Cardiac fibroblast (primary cell): ENCODE measurements at places on chromosomes 16 and 17.

DNA sequence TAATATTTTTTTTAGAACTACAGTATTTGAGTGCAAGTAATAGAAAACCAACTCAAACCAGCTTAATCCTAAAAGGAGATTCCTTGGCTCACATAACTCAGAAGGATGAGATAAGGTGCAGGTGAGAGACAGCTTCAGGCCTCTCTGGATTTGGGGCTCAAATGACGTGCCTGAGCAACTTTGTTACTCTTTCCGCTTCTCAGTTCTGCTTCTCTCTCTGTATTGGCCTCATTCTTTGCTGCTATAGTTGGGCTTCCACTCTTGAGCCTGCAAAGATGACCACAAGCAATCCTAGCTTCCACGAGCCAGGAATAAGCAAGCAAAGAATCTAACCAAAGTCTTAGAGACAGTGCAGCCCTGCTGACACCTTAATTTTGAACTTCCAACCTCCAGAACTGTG is 45.0 kb upstream of the NLK start:
- no peak for DNase-seq

GRCh38 chr16:35207059-35207999 is 1747.9 kb downstream of the TP53TG3F start:
- DNase-seq = no peak

DNA sequence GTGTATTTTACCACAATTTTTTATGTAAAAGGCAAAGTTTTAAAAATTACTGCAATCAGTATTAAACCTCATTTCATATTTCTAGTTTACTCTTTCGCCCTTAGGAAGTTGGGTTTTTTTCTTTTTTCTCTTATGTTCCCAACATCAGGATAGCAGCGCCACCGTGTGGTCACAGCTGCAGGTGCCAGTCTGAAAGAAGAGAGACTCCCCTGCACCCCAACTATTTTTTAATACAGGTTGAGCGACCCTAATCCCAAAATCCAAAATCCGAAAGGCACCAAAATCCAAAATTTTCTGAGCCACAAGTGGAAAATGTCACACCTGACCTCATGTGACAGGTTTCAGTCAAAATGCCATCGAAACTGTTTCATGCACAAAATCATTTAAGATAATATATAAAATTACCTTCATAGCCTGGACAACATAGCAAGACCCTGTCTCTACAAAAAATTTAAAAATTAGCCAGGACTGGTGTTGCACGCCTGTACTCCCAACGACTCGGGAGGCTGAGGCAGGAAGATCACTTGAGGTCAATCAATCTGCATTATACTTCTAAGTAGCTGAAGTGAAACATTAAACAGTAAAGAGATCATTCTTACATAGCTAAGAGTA is 21.8 kb upstream of the ASGR2 start:
- peak; percentile 79 for DNase-seq

DNA sequence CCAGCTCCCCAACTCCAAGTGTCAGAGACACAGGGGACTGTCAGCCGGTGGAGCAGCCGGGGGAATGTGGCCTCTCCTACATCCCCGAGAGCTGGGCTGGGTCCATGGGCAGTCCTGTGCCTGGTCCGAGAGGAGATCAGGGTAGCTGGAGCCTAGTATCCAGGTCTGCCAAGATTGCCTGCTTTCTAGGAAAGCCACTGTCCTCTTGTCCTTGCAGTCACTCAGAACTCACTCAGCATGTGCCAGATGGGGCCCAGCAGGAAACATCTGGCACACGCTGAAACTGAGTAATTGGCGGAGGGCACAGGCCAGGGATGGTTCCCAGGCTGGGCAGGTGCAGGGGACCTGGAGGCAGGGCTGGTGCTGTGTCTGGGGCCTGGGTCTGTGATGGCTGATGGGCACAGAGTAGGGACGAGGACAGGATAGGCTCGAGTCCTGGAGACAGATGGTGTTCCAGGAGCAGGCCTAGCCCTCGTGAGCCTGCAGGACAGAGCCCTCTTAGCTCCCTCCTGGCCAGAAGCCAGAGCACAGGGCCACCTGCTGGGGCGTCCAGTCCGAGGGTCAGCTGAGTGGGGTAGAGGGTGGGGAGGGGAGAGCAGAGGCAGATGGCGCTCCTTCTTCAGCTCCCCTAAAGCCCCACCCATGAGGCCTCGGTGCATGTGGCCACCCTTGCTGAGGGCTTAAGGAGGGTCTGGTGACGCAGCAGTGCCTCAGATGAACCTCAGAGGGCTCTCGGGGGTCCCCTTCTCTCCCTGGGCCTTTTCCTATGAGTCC is 31.1 kb downstream of the ADCY7 start:
- no peak for DNase-seq

GRCh38 chr17:28675980-28676379 is 14.0 kb downstream of the SUPT6H start:
- DNase-seq = no peak

- DNase-seq = no peak
Measured at GRCh38 chr16:68487203-68487514, 38.9 kb upstream of the SMPD3 start.

DNA sequence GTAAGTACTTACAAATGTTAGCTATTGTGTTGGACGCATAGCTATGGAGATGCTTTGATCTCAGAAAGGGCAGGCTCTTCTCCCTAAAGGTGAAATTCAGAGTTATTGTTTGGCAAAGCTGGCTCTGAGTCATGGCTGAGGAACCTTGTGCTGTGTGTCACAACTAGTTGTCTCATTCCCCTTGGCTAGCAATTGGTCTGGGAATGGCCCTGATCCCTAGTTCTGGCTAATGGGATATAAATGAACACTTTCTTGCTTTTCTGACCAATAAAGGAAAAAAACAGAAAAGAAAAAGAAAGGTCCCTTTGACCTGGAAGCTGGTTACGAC is 210.6 kb downstream of the MAP2K4 start:
- DNase-seq = no peak

GRCh38 chr17:12918142-12918541 is 99.7 kb downstream of the ELAC2 start:
- DNase-seq = peak; percentile 33

- DNase-seq = no peak
Measured at GRCh38 chr16:74699666-74700065, 996 bp downstream of the MLKL start.

- no peak for DNase-seq
Measured at GRCh38 chr17:64126918-64127317, 3.0 kb downstream of the ERN1 start.

GRCh38 chr17:65472666-65473309 is 88.7 kb downstream of the AXIN2 start:
- DNase-seq = peak; percentile 92

DNA sequence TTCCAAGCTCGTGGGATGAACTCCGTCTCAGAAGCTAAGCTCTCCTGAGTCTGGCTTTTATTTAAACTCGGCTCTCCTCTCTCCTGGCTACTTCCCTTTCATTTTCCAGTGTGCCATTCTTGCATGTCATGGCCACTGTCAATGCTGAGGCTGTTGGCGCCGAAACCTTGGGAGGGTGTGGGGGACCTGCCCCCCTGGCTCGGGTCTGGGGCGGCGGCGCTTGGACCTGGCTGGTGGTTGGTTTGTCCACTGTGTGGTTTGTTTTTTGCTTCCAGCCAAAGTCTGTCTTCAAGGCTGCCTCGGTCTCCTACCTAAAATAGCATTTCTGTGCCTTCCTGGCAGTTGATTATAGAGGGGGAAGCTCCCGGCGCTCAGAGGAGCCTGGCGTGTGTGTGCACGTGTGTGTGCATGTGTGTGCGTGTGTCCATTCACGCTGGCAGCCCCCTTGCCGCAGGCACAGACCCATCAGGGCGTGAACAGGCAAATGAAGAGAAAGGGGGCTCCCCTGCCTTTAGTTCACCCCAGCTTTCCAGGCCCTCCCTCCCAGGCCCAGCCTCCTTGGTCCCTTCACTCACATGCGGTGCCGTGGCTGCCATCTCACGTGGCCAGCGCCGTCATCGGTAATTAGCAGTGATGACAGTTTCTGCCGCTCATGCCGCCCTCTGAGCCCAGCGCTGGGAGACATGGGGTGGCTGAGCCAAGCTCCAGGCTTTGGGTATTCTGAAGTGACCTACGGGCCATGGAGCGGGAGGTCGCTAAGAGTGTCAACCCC is 179.9 kb downstream of the SEC14L1 start:
- DNase-seq = peak; percentile 64

DNA sequence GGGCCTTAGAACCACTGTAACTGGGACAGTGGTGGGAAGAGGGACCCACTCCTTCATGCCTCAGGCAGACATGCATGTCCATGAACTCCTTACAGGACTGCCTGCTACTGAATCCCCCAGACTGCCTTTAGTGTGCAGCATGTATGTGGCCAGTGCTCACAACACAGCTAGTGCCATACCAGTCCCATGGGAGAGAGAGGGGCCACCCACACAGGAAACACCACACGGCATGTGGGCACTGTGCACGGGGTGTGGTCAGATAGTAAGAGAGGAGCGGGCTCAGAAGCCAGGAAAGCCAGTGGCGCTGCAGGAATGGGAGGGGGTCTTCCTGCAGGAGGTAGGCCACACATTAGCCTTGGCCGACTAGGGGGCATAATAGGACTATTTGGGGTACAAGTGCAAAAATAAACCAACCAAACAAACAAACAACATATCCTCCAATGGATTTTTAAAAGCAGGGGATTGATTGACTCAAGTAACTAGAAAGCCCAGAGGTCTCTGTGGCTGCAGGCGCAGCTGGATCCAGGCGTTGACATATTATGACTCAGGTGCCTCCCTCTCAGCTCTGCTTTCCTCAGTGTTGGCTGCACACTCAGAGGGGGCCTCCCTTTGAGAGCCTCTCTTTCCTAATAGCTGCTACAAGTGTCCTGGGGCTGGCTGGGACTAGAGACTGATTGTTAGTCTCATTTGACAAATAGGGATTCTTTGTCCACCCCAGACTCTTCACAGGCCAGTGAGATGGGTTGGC is 104.4 kb downstream of the AMFR start:
- DNase-seq = no peak

DNA sequence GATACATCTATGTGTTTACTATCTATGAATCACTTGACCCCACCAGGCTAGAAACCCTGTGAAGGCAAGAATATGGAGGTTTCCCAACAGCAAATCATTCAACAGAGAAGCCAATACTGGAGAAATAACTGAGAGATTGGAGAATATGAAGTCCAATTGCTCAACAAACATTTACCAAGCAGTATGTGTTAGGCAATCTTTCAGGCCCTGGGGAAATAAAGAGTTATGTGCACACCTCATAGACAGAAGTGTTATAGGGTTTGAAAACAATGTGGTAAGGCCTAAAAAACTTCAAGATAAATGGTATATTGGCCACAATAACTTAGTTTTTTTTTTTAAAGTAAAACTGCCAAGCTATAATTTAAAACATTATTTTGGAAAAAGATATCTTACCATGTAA is 1245.8 kb downstream of the CDH11 start:
- peak; percentile 9 for DNase-seq

GRCh38 chr16:4984174-4984990 is 26.3 kb downstream of the SEC14L5 start:
- DNase-seq = peak; percentile 24

DNA sequence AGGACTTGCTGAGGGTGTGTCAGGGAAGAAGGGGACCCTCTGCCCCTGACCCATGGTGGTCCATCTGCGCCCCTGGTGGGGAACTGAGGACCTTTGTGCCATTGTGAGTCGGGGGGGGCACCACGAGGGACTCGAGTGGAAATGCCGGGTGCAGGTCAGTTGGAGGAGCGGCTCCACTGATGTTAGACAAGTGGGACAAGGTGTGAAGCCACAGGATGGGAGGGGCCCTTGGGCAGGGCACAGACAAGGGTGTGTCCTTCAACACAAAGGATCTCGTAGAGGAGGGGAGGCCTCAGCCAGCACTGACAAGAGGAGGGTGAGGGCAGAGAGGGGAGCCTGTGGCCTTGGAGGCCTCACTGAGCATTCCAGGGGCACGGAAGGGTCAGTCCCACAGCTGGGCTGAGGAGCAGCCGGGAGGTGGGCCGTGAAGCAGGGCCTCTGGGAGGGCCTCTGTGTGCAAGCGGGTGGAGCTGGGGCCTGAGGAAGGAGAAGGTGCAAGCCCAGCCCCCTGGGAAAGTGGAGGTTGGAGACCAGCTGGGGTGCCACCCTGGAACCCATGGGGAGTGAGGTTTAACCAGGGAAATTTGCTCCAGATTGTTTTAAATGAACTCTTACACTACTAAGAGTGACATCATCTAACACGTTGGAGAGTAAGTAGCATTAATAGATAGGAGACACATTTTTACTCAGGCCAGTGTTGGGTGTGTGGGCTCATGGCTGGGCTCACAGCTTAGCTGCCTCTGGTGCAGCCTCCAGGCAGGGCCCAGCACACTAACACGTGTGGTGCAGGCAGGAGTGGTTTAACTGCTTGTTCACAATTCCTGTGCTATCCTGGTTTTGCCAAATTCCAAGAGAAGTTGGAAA is 27.9 kb downstream of the NARF start:
- DNase-seq = no peak

DNA sequence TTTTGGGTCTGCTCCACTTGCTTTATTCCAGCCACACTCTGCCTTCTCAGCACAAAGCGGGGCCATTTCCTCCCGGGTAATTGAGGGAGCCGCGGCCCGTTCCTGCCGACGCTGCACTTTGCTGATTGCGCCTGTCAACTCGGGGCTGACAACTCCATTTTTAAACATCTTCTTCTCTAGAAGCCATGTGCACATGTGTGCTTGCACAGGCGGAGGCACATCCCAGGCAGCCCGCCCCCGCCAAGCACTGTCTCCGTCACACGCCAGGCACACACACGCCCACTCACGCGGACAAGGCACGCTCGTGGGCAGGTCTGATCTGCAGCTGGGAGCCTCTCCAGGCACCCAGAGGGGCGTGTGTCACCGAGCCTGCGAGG is 63.2 kb downstream of the ENGASE start:
- no peak for DNase-seq

DNA sequence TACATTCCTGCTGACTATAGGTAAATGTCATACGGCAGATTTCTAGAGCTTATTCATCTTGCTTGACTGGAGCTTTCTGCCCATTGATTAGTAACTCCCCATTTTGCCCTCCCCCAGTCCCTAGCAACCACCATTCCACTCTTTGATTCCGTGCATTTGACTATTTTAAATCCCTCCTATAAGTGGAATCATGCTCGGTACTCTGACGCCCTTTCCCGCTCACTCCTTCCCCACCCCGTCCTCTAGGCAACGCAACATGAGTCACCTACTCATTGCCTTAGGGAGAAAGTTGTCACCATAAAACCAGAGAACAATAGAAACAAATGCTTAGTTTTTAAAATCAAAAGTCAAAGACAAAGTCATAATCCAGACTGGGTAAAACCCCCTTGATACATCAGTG is 45.5 kb upstream of the RBBP6 start:
- no peak for DNase-seq

DNA sequence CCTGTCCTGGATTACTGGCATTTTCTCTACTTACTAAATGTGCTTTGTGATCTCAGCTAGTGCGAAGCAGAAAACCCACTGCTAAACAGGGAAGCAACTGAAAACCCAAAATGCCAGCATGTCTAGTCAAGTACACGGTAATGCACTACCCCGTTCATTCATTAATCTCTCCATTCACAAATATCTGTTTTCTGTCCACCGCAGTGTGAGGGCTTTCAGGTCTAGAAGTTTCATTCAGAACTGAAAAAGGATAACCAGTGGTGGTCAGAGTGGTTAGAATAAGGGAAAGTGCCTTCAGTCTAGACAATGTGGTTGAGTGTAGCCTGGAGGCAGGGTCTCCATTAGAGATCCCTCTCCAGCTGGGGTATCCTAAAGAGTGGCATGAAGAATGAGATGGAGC is 68.3 kb downstream of the C17orf67 start:
- no peak for DNase-seq

GRCh38 chr17:6543079-6544010 is 13.0 kb downstream of the PITPNM3 start:
- DNase-seq = no peak

GRCh38 chr16:81553814-81554675 is 109.4 kb downstream of the CMIP start:
- DNase-seq = no peak

- peak; percentile 33 for DNase-seq
Measured at GRCh38 chr17:66636111-66636510, 198.8 kb upstream of the CACNG5 start.

GRCh38 chr17:49815761-49816281 is 27.3 kb downstream of the KAT7 start:
- no peak for DNase-seq
